DND-41 (cell line): ENCODE measurements at places on chromosomes 4 and X.

- H3K4me3 ChIP-seq, result no peak overlapping the region
- no peaks in the 10 kb centered on the region for H3K36me3 ChIP-seq
- H3K4me1 ChIP-seq, result peaks cover 7% of the 10 kb centered on the region
- no peak for DNase-seq
These were observed 98.8 kb upstream of the METTL14 start for GRCh38 chr4:118586357-118586790.

- no peak overlapping the region for H3K27ac ChIP-seq
- no peak overlapping the region for H3K4me3 ChIP-seq
- H3K36me3 ChIP-seq, result no peaks in the 10 kb centered on the region
- no peak for DNase-seq
These were observed 27.0 kb downstream of the BLOC1S4 start for GRCh38 chr4:6742989-6743388.

DNA sequence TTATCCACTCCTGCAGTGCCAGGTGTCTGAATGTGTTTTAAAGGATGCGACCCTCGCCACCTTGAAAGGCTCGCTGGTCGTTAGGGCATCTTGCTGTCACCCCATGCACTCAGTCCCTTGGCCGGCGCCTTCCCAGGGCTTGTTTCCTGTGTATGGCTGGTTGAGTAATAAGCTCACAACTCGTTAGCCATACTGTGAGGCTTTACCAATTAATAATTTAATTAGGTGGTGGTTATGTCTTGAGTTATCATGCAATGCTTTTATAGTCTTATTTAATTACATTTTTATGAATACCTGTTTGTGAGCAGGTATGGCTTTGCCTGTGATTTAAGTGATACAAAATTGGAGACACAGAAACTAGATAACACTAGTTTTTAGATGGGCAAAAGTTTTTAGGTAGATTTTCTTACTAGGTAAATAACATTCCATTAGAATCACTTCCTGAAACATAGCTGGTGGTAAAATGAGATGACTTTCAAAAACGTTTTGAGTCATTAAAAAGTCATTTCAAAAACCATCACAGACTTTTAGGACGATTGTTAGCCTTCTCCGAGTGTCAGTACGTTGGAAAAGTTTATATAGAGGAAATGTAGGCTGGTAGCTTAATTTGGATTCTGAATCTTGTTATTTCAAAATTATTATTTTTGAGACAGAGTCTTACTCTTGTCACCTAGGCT is 18.2 kb downstream of the PTTG2 start:
- DNase-seq, result no peak
- H3K27me3 ChIP-seq, result no peaks in the 10 kb centered on the region
- H3K36me3 ChIP-seq, result no peaks in the 10 kb centered on the region
- H3K4me3 ChIP-seq, result peak overlapping the region; percentile 76
- H3K27ac ChIP-seq, result peak overlapping the region; percentile 20; the same call in 1 of the 2 replicates
- peaks cover 33% of the 10 kb centered on the region for H3K4me1 ChIP-seq

GRCh38 chr4:10030972-10031667 is 9.8 kb upstream of the SLC2A9 start:
- no peaks in the 10 kb centered on the region for H3K36me3 ChIP-seq
- H3K4me1 ChIP-seq, result no peaks in the 10 kb centered on the region
- peaks cover 2% of the 10 kb centered on the region for H3K27me3 ChIP-seq

DNA sequence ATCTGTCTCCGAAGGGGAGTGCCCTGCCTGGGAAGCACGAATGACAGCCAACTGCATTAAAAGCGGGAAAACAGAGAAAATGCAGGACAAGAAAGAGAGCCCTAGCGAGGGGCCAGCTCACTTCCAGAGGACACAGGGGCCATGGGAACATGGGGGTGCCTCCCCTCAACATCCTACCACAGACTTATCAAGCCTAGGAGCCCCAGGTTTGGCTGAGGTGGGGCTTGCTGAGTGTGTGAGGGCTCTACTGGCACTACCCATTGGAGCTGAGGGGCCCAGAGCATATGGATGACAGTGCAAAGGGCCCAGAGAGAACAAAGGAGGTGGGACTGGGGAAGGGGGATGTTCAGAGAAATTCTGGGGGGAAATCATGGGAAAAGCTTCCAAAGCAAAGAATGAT is 101.8 kb downstream of the PJA1 start:
- H3K36me3 ChIP-seq, result no peaks in the 10 kb centered on the region
- DNase-seq, result no peak
- no peaks in the 10 kb centered on the region for H3K27me3 ChIP-seq
- H3K27ac ChIP-seq, result no peak overlapping the region

GRCh38 chrX:26373829-26374228 is 157.9 kb downstream of the MAGEB5 start:
- no peak overlapping the region for H3K27ac ChIP-seq
- H3K4me3 ChIP-seq, result no peak overlapping the region
- no peak for DNase-seq
- no peaks in the 10 kb centered on the region for H3K27me3 ChIP-seq
- H3K4me1 ChIP-seq, result no peaks in the 10 kb centered on the region

DNA sequence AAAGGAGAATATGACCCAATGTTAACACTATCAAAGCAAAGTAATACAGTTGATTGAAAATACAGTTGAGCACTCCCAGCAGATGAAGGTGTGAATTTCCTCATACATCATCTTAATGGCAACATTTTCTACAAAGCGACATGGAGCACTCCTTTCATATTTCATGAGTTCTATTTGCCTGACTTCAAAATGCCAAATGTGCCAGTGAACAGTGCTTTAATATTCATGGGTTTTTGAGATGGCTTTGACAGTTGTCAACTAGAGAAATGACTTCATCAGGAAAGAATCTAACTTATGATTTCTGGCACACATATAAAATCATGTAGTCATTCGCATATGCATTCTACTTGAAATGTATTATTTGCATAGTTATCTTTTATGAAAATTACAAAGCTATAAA is 222.4 kb downstream of the GALNTL6 start:
- no peaks in the 10 kb centered on the region for H3K4me1 ChIP-seq
- no peaks in the 10 kb centered on the region for H3K36me3 ChIP-seq
- no peak overlapping the region for H3K4me3 ChIP-seq
- DNase-seq, result no peak
- H3K27ac ChIP-seq, result no peak overlapping the region

DNA sequence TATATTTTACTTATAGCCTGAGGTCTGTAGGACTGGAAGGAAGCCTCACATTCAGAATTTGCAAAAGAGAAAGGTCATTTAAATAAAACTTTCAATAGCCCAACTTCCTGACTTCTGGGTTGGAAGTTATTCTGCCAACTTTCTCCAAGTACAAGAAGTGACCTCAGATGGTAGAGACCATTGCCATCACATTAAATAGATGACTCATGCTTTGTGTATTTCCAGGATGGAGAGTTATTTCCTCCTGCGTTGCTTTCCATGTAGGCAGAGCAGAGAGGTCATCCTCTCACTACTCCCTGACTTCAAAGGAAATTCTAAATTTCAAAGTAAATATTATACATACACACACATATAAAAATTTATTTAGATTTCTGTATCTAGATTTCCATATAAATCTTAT is 73.0 kb upstream of the NR3C2 start:
- H3K36me3 ChIP-seq, result no peaks in the 10 kb centered on the region
- DNase-seq, result no peak
- no peaks in the 10 kb centered on the region for H3K27me3 ChIP-seq
- H3K4me1 ChIP-seq, result no peaks in the 10 kb centered on the region

DNA sequence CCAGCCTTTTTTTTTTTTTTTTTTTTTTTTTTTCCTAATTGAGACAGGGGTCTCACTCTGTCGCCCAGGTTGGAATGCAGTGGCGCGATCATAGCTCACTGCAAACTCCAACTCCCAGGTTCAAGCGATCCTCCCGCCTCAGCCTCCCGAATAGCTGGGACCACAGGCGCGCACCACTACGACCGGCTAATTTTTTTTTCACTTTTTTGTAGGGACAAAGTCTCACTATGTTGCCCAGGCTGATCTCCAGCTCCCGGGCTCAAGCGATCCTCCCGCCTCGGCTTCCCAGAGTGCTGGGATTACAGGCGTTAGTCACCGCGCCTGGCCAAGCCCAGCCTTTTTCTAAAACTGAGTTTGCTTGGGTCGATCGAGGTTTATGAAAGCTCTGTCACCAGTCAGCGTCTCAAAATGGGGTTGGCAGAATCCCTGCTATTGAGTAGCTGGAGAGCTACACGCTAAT is 1.3 kb upstream of the OTUD5 start:
- H3K36me3 ChIP-seq, result peaks cover 23% of the 10 kb centered on the region
- H3K27ac ChIP-seq, result peak overlapping the region; percentile 80
- H3K4me1 ChIP-seq, result peaks cover 41% of the 10 kb centered on the region
- H3K27me3 ChIP-seq, result no peaks in the 10 kb centered on the region
- DNase-seq, result no peak

GRCh38 chr4:56607926-56608325 is 73.2 kb downstream of the HOPX start:
- no peak overlapping the region for H3K27ac ChIP-seq
- H3K27me3 ChIP-seq, result no peaks in the 10 kb centered on the region
- H3K4me1 ChIP-seq, result no peaks in the 10 kb centered on the region
- no peak for DNase-seq
- H3K4me3 ChIP-seq, result no peak overlapping the region
- no peaks in the 10 kb centered on the region for H3K36me3 ChIP-seq

- H3K27ac ChIP-seq, result no peak overlapping the region
- no peaks in the 10 kb centered on the region for H3K27me3 ChIP-seq
- H3K4me1 ChIP-seq, result no peaks in the 10 kb centered on the region
- DNase-seq, result no peak
- no peaks in the 10 kb centered on the region for H3K36me3 ChIP-seq
- H3K4me3 ChIP-seq, result no peak overlapping the region
These were observed 26.3 kb downstream of the EFHC2 start for GRCh38 chrX:44317181-44317580.

- no peak overlapping the region for H3K4me3 ChIP-seq
- no peak overlapping the region for H3K27ac ChIP-seq
- H3K27me3 ChIP-seq, result no peaks in the 10 kb centered on the region
- no peak for DNase-seq
These were observed 849.6 kb upstream of the POU3F4 start for GRCh38 chrX:82658492-82658891.

DNA sequence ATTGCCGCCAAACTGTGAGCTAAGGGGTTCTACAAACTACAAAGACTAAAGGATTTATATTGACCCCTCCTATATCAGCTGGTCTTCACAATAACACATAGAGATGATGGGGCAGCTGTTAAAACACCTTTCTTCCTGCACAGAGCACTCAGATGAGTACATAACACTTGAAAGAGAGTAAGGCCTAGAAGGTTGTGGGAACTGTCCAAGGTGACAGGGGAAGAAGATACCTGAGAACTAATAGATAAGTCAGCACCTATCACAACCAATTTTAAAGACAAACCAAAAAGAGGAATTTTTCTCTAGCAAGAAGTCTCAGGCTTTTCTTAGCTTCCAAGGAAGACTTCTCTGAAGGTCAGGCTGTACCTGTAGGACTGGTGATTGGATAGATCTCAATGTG is 19.1 kb upstream of the CXCL6 start:
- no peak overlapping the region for H3K4me3 ChIP-seq
- no peaks in the 10 kb centered on the region for H3K27me3 ChIP-seq
- DNase-seq, result no peak
- H3K4me1 ChIP-seq, result peaks cover 46% of the 10 kb centered on the region
- no peaks in the 10 kb centered on the region for H3K36me3 ChIP-seq

GRCh38 chr4:54872261-54872660 is 214.5 kb downstream of the KIT start:
- H3K4me1 ChIP-seq, result no peaks in the 10 kb centered on the region
- H3K36me3 ChIP-seq, result no peaks in the 10 kb centered on the region
- DNase-seq, result no peak
- H3K4me3 ChIP-seq, result no peak overlapping the region
- no peaks in the 10 kb centered on the region for H3K27me3 ChIP-seq

- H3K27me3 ChIP-seq, result no peaks in the 10 kb centered on the region
- DNase-seq, result no peak
- H3K4me1 ChIP-seq, result no peaks in the 10 kb centered on the region
- no peaks in the 10 kb centered on the region for H3K36me3 ChIP-seq
These were observed 193.8 kb downstream of the FBXO8 start for GRCh38 chr4:174089711-174090110.

DNA sequence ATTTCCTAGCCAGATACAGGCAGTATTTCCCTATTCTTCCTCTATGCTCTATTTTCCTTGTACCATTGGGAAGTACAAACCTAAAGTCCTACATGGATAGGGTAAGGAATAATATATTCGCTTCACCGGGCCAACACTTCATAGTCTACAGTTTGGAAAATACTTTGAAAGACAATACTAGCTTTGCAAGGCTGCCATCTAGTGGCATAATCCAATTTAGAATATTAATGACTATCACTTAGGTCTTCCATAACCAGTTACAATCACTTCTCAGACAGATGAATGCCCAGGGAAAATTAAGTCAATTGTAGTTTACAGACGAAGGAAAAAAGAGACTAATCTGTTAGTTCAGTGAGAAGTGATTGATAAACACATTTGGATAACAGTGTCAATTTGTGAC is 141.0 kb upstream of the FAM47C start:
- H3K27ac ChIP-seq, result no peak overlapping the region
- no peak overlapping the region for H3K4me3 ChIP-seq
- no peaks in the 10 kb centered on the region for H3K36me3 ChIP-seq
- DNase-seq, result no peak
- H3K27me3 ChIP-seq, result no peaks in the 10 kb centered on the region

GRCh38 chr4:153364061-153364460 is 19.6 kb downstream of the MND1 start:
- H3K27me3 ChIP-seq, result no peaks in the 10 kb centered on the region
- H3K36me3 ChIP-seq, result peaks cover 96% of the 10 kb centered on the region
- no peak overlapping the region; the same call in 1 of the 2 replicates for H3K27ac ChIP-seq
- H3K4me3 ChIP-seq, result no peak overlapping the region
- H3K4me1 ChIP-seq, result peaks cover 3% of the 10 kb centered on the region; the same call in 1 of the 2 replicates

GRCh38 chr4:138757432-138757831 is 258.1 kb upstream of the NOCT start:
- H3K4me1 ChIP-seq, result no peaks in the 10 kb centered on the region
- H3K27ac ChIP-seq, result no peak overlapping the region
- no peak overlapping the region for H3K4me3 ChIP-seq

GRCh38 chr4:91220315-91220714 is 1083.5 kb upstream of the GRID2 start:
- no peak overlapping the region for H3K27ac ChIP-seq
- DNase-seq, result no peak
- H3K36me3 ChIP-seq, result no peaks in the 10 kb centered on the region
- no peaks in the 10 kb centered on the region for H3K27me3 ChIP-seq
- no peaks in the 10 kb centered on the region for H3K4me1 ChIP-seq

GRCh38 chr4:32189130-32189529 is 1469.0 kb downstream of the PCDH7 start:
- H3K4me3 ChIP-seq, result no peak overlapping the region
- no peaks in the 10 kb centered on the region for H3K27me3 ChIP-seq
- no peaks in the 10 kb centered on the region for H3K4me1 ChIP-seq
- no peak for DNase-seq
- no peaks in the 10 kb centered on the region for H3K36me3 ChIP-seq

GRCh38 chrX:30530606-30531005 is 47.0 kb downstream of the TASL start:
- no peak overlapping the region for H3K4me3 ChIP-seq
- no peak overlapping the region for H3K27ac ChIP-seq
- no peaks in the 10 kb centered on the region for H3K36me3 ChIP-seq
